Glutamatergic neuron (in vitro differentiated cells): ENCODE measurements at places on chromosomes 7 and 10. TPM values are rescaled to one million over a fixed set of nuclear protein-coding genes. Genes with fewer than 3 reads are reported as not detected.

- no peaks in the 10 kb centered on the region for H3K36me3 ChIP-seq
- DNase-seq: no peak
- H3K4me1 ChIP-seq: no peaks in the 10 kb centered on the region
- no peak overlapping the region for H3K27ac ChIP-seq
These were observed 74.4 kb downstream of the TPK1 start for GRCh38 chr7:144761493-144761892.

- no peak overlapping the region for H3K4me3 ChIP-seq
- H3K27ac ChIP-seq: no peak overlapping the region
- H3K36me3 ChIP-seq: peaks cover 2% of the 10 kb centered on the region
- peaks cover 7% of the 10 kb centered on the region for H3K4me1 ChIP-seq
These were observed 28.5 kb downstream of the VPS41 start for GRCh38 chr7:38880454-38880853.

- no peak overlapping the region for H3K4me3 ChIP-seq
- H3K36me3 ChIP-seq: no peaks in the 10 kb centered on the region
- no peak overlapping the region for H3K27ac ChIP-seq
- no peaks in the 10 kb centered on the region for H3K4me1 ChIP-seq
- no peak for DNase-seq
These were observed 161.8 kb downstream of the PHTF2 start for GRCh38 chr7:77960336-77960735.

DNA sequence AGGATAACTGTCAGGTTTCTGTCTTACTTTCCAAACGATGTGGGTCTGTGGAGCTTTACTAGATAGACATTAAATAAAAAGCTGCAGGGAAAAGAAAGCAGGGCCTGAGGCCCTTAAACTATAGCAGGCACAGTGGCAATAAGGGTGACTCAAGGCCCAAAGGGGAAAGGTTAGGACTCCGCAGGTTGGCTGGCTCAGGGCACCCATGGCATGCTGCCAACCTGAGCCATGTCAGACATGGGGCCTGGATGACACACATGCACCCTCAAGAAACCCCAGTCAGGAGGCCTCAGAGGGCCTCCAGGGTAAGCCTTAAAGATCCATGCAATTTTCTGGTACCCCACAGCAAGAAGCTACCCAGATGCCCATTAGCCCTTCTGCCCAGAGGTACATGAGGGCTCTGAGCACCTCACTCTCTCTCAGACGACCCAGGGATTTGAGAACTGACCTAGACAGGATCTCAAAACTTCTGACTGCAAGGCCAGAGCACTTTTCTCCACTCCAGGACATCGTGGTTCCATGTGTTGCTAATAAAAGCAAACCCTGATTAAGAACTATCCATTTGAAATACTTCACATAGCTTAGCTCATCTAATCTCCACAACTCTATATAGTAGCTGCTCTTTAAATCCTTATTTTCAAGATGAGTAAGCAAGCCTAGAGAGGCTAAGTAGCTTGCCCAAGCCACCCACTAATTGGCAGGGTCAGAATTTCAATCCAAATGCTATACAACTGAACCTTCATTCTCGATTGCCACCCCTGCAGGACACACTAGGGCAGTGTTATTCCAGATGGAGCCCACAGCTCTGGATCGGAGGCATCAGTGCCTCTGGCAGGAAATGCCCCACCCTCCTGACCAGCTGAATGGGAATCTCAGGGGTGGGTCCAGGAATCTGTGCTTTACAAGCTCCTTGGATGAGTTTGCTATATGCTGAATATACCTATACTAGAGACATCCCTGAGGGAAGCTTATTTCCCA lies 132.5 kb upstream of the EFCAB10 start:
- peaks cover 1% of the 10 kb centered on the region for H3K27me3 ChIP-seq
- no peak for DNase-seq
- no peak overlapping the region for H3K4me3 ChIP-seq
- H3K27ac ChIP-seq: no peak overlapping the region
- H3K4me1 ChIP-seq: peaks cover 7% of the 10 kb centered on the region
- peaks cover 32% of the 10 kb centered on the region for H3K36me3 ChIP-seq

DNA sequence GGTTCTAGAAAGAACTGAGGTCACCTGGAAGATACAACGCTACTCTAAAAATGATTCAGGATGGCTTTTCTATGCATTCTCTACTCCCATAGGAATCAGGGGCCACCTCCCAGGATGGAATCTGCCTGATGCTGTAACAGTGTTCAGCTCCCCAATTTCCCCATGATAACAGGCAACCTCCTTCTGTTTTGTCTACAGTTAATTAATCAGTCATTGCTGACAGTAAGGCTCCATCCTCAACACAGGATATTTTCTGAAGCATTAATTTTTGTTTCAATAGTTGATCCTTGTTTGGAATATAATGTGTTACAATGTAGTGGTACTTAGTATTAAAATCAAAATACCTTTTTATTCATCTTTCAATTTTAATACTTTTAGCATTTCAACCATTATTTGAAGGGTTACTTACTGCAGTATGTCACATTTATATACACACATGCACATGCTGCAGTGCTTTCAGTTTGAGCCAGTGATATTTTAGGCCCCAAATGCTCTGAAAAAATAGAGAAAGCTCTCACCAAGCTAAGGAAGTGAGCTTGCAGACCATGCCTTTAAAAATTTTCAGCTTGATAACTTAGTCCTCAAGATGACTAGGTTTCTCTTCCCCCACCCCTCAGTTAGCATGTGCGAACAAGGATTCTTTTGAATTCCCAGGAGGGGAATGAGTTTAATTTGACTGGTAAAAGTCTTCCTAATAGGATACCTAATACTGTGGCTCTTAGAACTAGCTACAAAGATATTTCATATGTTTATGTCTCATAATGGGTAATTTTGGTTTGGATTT lies 592 bp upstream of the PIK3CG start:
- no peak overlapping the region for H3K4me3 ChIP-seq
- no peaks in the 10 kb centered on the region for H3K27me3 ChIP-seq
- no peak for DNase-seq
- H3K27ac ChIP-seq: no peak overlapping the region

Gene EPHA1
- total RNA-seq: 4.7 TPM

DNA sequence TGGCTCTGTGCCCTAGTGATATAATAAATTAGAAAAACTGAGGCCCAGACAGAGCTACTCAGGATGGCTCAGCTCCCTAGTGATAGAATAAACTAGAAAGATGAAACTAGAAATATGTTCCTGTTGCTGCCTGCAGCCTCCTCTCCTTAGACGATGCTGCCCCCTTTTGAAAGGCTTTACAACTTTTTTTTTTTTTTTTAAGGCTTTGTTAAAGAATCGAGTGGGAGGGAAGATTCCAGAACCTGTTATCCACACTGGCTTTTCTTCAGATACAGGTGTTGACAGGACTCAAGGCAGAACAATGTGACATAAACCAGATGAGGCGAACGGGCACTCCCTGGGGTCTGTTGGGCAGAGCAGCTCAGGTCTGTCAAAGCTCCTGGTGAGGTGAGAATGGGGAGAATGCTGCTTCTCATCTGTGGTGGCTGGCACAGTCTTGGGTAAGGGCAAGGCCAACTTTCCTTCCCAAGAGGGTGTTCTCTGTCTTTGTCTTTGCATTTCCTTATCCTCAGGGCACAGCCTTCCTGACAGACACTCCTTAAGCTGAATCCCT lies 175.1 kb downstream of the COBL start:
- peaks cover 4% of the 10 kb centered on the region for H3K4me1 ChIP-seq
- H3K27ac ChIP-seq: no peak overlapping the region
- H3K36me3 ChIP-seq: peaks cover 5% of the 10 kb centered on the region
- peaks cover 1% of the 10 kb centered on the region for H3K27me3 ChIP-seq
- no peak for DNase-seq

DNA sequence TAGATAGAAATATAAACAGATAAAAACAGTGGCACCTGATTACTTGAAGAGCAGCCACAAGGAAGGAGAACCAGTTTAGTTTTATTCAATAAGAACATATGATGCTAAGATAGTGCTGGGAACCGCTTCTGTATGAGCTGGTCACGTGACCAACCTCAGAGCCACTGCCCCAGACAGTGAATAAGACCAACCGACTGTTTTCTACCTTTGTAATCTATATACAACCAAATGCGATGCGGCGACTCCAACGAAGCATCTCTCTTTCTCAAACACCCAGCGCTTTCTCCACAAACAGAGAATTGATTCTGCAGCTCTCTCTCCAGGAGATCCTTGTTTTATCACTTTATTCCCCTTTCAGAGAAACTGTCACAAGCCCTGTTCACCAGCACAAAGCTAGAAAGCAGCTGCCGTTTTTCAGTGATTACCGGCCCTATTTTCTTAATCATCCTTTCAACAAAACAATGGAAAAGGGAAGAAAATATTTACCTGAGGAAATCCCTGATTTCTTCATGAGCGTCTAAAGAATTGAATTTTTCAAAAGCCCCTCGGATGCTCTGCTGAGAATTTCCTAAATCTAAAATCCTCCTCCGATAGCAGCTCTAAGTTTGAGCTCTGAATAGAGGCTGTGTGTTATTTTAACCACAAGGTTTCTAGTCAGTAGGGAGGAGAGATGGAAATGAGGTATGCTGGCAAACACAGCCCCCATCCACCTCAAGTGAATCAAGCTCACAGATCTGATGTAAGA lies 55.7 kb upstream of the JCAD start:
- H3K4me3 ChIP-seq: no peak overlapping the region
- no peak for DNase-seq
- no peaks in the 10 kb centered on the region for H3K27me3 ChIP-seq
- no peak overlapping the region for H3K27ac ChIP-seq

GRCh38 chr10:123021517-123021916 lies 12.7 kb downstream of the ACADSB start:
- H3K4me3 ChIP-seq: no peak overlapping the region
- H3K27ac ChIP-seq: no peak overlapping the region
- no peaks in the 10 kb centered on the region for H3K27me3 ChIP-seq
- no peaks in the 10 kb centered on the region for H3K36me3 ChIP-seq

DNA sequence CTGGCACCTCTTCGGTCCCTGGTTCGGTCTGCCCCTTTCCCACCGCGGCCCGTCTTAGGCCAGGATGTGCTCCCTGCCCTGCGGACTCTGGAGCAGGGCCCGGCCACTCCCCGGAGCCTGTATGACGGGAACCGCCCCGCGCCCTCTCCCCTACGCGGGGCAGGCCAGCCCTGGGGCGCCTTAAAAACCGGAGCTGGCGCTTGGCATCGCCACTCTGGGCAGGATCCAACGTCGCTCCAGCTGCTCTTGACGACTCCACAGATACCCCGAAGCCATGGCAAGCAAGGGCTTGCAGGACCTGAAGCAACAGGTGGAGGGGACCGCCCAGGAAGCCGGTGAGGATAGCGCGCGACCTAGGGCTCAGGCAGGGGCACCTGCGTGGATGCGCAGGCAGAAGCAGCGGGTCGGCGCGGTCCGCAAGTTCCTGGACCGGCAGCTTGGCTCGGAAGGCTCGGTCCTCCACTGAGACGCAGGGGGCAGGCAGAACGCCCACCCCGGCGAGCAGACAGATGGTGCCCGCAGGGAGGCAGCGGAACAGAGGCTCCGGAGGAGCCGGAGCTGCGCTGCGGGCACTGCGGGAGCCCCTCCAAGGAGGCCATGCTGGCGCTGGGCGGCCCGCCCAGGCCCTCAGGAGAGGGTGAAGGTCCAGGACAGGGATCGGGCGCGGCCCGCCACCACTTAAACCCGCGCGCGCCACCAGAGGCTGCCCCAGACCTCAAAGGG lies at the start of gene ADIRF:
Gene ADIRF (plus strand): TSS at position 212 of the 723 bp plus-strand sequence. CDS start 63 bp downstream, at position 275.
- peak; percentile 19 for DNase-seq
- H3K4me3 ChIP-seq: peak within 1 kb of the TSS; percentile 28
- peaks cover 19% of the 10 kb centered on the region for H3K27me3 ChIP-seq
- peak within 1 kb of the TSS; percentile 90 for H3K27ac ChIP-seq
- H3K36me3 ChIP-seq: no peaks in the 10 kb centered on the region

DNA sequence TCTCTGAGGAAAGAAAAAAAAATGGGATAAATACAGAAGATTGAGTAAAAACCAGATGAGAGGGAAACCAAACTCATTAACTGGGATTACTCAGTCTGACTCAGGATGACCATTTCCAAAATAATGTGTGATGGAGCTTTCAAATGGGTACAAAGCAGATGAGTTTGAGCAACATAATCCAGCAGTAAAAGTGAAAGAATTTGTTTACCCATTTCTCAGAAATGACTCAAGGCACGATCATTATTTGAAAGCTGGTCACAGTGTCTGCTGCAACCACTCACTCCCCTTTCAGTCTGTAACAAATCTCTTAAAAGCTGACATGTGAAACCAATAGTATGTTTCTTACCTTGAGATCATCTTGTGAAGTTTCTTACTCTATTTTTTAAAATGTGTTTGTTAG lies 104.7 kb upstream of the KLF14 start:
- H3K4me3 ChIP-seq: no peak overlapping the region
- no peak overlapping the region for H3K27ac ChIP-seq
- H3K36me3 ChIP-seq: peaks cover 2% of the 10 kb centered on the region
- H3K27me3 ChIP-seq: peaks cover 4% of the 10 kb centered on the region
- H3K4me1 ChIP-seq: no peaks in the 10 kb centered on the region

DNA sequence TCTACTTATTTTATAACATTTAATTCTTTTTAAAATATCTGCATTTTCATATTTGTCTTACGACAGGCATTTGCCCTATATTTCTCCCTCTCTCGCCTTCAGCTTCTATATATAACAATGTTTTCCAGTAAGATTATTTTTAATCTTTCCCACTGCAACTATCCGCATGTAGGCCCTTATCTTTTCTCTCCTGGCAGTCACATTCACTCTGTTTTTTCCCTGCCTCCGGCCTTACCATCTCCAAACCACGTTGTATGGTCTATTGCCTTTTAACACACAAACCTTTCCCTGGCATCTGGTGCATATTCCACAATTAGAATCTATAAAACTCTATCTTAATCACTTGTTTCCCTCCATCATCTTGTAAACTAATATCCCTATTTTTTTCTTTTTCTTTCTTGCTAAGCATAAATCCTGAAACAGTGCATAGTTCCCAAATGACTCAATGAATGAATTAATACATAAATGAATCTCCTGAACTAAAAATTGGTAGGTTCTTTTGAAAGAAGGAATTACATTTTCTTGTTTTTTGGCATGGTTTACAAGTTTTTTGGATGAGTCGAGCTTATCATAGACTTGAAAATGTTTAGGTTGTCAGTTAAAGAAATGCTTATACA lies 173.2 kb downstream of the SEMA3A start:
- no peak overlapping the region for H3K4me3 ChIP-seq
- H3K27me3 ChIP-seq: no peaks in the 10 kb centered on the region
- H3K4me1 ChIP-seq: peaks cover 13% of the 10 kb centered on the region
- DNase-seq: no peak
- no peak overlapping the region for H3K27ac ChIP-seq

Gene ITIH5
- total RNA-seq: 0.29 TPM

GRCh38 chr10:101241840-101242707 lies 12.8 kb upstream of the LBX1 start:
- peaks cover 13% of the 10 kb centered on the region for H3K4me1 ChIP-seq
- H3K36me3 ChIP-seq: peaks cover 4% of the 10 kb centered on the region
- no peak overlapping the region for H3K4me3 ChIP-seq
- no peak for DNase-seq
- H3K27ac ChIP-seq: no peak overlapping the region
